ENCODE measurements at places on chromosomes 5 and 9. TPM values are rescaled to one million over a fixed set of nuclear protein-coding genes. Genes with fewer than 3 reads are reported as not detected.

Gene COL23A1
- polyA plus RNA-seq, result 2.0 TPM

DNA sequence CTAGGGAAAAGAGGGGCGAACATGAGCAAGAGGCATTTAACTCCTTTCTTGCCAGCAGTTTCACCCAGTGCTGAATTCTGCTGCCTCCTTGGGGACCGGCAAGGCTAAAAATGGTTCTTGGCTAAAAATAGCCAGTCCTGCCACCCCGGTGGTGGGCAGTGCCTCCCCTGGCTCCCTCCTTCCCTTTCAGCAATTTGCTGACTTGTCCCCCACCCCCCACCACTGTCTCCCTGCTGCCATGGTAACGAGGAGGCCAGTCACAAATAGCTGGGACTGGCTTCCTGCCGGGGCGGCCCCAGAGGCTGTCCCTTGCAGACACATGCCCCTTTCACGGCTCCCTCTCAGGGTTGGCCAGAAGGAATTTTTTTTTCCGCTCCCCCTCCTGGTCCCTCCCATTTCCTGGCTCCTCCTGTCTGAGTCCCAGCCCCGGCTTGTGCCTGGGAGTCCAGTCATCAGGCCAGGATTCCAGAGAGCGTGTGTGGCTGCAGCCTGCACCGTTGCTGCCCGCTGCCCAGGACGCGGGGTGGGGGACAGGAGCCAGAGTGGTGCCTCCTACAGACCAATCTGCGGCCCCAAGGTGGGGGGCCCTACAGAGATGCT, 130.3 kb downstream of the RGS3 start:
- DNase-seq, result peak; percentile 97

DNA sequence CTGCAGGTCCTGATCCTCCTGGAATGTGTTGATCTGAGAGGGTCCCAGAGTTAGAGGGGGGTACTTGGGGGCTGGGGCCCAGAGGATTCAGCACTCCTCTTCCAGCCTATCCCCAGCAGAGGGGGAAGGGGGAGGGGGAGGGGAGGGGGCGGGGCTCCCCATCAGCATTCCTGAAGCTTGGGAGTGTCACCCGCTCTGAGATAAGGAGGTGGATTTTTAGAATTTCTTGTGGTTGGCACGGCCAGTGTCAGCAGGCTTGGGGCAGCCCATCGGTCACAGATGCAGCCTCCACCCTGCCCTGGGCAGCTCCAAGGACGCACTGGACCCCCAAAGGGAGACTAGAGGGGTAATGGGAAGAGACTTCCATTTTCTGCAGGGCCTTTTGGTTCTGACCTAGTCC, 5.3 kb downstream of the FGF18 start:
- no peak for DNase-seq

GRCh38 chr5:8386719-8387288, 517.9 kb downstream of the MTRR start:
- no peak for DNase-seq

- DNase-seq, result no peak
Observed at GRCh38 chr5:147927901-147928300, 21.6 kb upstream of the C5orf46 start.

All from muscle of arm (tissue), 14 donors.